ENCODE measurements at places on chromosomes 13 and 19.

DNA sequence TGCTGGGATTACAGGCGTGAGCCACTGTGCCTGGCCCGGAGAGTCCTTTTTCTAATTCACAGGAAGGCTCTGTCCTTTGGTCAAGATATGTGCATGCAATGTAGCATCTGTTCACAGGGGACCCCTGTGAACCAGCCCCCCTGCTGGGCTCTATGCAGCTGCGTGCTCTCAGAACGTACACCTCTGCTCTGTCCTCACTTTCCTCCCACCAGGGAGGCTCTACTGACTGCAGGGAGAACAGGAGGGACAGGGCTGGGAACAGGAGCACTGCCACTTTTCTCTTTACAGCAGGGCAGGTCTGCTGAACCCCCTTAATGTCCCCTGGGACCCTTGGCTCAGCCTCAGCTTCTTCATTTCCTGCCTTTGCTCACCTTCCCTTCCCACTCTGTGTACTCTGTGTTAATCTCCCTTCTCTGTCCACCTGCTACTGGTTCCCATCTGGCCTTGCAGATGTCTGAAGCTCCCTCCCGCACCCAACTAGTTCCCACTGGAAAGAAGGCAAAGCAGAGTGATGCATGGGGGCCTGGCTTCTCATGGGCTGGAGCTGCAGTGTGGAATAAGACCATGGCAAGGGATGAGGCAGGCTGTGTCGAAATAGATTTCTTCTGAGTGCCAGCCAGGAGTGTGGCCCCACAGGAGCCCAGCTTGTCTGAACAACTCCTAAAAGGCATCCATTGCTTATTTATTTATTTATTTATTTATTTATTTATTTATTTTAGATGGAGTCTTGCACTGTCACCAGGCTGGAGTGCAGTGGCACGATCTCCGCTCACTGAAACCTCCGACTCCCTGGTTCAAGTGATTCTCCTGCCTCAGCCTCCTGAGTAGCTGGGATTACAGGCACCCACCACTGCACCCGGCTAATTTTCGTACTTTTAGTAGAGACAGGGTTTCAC is 7.2 kb downstream of the ADGRE2 start:
- DNase-seq = no peak

GRCh38 chr13:43684963-43685725 is 101.6 kb downstream of the ENOX1 start:
- no peak for DNase-seq

GRCh38 chr13:50106559-50106958 is 91.3 kb downstream of the KCNRG start:
- no peak for DNase-seq

GRCh38 chr19:11273296-11273695 is 11.0 kb upstream of the DOCK6 start:
- DNase-seq = no peak

- no peak for DNase-seq
Observed at GRCh38 chr19:4089400-4089908, 22.8 kb upstream of the ZBTB7A start.

Measured in fibroblast of skin of right quadriceps (primary cell).